Chondrocyte (in vitro differentiated cells): ENCODE measurements at places on chromosomes 5 and 9. TPM values are rescaled to one million over a fixed set of nuclear protein-coding genes. Genes with fewer than 3 reads are reported as not detected.

DNA sequence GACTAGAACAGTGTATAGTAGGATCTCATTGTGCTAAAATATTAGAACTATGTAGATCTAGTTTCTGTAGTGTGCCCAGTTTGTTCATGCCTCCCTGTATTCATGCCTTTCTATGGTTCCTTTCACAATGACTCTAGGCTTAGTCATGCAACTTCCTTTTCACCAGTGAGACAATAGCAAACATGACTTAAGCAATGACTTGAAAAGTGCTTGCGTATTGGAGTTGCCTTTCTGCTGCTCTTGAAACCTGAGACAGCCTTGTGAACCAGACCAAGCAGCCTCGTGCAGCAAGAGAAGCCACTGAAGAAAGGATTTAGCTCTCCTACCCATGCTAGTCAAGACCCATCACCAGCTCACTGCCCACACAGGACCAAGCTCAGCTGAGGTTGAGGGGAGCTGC is 294.5 kb upstream of the TAS2R1 start:
- no peak for DNase-seq

The MARCHF3 gene
- 1.5 to 2.2 TPM (median 2.0 TPM) in 3 replicates for total RNA-seq

DNA sequence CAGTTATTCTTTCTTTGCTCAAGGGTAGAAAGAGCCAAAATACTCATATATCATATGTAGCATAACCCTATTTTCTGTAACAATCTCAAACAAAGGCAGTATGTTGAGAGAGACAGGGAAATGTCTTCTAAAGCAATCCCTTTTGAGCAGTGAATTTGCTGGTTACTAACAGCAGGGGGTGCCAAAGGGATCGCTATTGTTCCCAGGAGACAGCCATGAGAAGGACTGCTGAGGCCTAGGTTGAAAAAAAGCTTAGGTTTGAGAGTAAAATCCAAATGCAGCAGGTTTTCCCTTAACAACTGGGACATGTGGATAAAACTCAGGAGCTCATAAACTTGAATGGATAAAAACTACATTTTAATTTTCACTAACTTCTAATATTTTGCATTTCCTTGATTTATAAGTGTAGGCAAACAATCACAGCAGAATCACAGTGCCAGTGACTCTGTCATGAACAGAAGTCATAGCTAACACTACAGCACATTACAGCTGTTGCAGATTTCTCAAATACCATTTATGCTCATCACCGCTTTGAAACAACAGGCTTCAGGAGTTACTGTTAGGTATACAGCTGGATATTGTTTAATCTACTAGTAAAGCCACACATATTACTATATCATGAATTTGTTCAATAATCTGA is 148.4 kb downstream of the MAPKAP1 start:
- no peak for DNase-seq

DNA sequence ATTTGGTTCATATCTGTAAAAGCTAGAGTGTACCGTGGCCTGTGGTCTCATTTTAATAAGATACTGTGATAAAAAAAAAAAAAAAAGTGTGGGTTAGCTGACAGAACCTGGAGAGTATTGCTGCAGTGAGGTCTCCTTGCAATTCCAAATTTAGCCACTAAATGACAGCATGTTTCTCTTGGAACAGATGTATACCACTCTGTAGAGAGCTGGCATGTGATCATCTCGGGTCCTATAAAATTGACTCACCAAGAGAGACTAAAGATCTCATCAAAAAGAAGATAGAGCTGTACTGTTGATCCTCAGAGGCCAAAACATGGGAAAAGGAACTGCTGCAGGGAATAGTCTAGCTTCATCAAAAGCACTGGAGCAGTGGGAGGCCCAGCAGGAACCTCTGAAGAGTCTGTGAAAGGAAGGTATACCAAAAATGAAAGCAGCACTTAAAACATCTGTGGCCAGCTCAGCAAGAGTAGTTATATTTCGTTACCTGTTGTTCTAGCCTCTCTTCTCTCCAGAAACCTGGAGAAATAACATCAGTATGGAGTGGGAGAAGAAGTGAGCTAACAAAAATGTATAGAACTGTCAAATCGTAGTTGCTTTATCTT is 826.8 kb downstream of the EFNA5 start:
- DNase-seq: no peak

The PCDHGA8 gene
- 0.47 to 0.59 TPM (median 0.51 TPM) in 3 replicates for total RNA-seq

DNA sequence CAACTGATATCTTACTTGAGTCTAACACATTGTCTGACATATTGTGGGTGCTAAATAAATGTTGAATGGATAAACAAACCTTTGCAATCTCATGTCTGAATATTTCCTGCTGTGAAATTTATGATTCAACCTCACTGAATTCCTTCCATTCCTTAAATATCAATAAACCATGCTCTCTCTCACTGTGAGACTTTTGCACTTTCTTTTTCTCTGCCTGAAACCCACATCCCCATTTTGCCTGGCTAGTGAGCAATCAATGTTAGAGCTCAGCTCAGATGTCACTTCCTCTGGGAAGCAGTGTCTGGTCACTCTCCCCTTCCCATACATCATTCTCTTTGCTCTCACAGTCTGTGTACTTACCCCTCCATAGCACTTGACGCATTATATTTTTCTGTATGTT is 383.7 kb upstream of the TRPC7 start:
- no peak for DNase-seq

The PIP5K1B gene
- total RNA-seq: not detected in 3 replicates

The SOHLH1 gene
- total RNA-seq: not detected in 3 replicates

The RALGDS gene
- total RNA-seq: 16.1 to 19.0 TPM (median 17.5 TPM) in 3 replicates
